ENCODE measurements at places on chromosomes 7 and 10.

GRCh38 chr7:154577141-154577873 lies 425.6 kb downstream of the PAXIP1 start:
- H3K36me3 ChIP-seq: no peaks in the 10 kb centered on the region
- H3K4me3 ChIP-seq: no peak overlapping the region
- H3K27ac ChIP-seq: no peak overlapping the region
- no peaks in the 10 kb centered on the region for H3K4me1 ChIP-seq

GRCh38 chr7:139131601-139132041 lies 22.1 kb upstream of the ZC3HAV1 start:
- H3K4me3 ChIP-seq: no peak overlapping the region
- peaks cover 49% of the 10 kb centered on the region for H3K27me3 ChIP-seq
- no peaks in the 10 kb centered on the region for H3K36me3 ChIP-seq
- no peak for DNase-seq

- no peaks in the 10 kb centered on the region for H3K27me3 ChIP-seq
- no peak overlapping the region for H3K4me3 ChIP-seq
- no peak overlapping the region for H3K27ac ChIP-seq
- no peak for DNase-seq
- H3K36me3 ChIP-seq: peaks cover 6% of the 10 kb centered on the region
- no peaks in the 10 kb centered on the region for H3K4me1 ChIP-seq
Measured at GRCh38 chr10:75029857-75030256, 81.6 kb upstream of the SAMD8 start.

DNA sequence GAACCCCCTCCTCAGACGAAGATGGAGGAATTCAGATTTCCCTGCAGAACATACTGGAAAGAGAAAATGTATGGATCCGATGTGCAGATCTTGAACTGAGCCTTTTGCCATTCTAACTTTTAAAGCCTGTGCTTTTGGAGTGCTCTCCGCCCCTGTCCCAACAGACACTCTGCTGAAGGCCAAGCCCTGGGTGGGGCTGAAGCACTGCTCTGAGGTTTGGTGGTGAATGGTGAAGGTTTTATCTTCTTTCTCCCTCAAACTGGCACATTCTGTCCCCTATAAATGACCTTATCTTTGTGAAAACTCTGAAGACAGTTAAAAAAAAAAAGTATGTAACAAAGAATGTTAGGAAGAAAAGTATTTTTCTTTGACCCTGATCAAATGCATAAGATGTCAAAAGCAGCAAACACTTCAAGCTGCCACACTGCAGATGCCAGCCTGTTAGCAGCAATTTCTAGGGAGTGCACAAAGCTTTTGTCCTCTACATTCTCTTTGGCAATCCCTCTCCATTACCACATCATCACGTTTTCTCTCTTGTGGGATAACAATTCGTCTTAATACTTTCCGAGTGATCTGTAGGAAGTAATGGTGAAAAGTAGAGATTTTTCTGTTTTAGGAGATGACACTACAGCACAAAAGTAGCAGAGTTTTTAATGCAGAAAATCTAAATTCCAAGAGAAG lies 137.3 kb upstream of the CCDC6 start:
- H3K36me3 ChIP-seq: no peaks in the 10 kb centered on the region
- H3K27ac ChIP-seq: no peak overlapping the region
- no peaks in the 10 kb centered on the region for H3K27me3 ChIP-seq

DNA sequence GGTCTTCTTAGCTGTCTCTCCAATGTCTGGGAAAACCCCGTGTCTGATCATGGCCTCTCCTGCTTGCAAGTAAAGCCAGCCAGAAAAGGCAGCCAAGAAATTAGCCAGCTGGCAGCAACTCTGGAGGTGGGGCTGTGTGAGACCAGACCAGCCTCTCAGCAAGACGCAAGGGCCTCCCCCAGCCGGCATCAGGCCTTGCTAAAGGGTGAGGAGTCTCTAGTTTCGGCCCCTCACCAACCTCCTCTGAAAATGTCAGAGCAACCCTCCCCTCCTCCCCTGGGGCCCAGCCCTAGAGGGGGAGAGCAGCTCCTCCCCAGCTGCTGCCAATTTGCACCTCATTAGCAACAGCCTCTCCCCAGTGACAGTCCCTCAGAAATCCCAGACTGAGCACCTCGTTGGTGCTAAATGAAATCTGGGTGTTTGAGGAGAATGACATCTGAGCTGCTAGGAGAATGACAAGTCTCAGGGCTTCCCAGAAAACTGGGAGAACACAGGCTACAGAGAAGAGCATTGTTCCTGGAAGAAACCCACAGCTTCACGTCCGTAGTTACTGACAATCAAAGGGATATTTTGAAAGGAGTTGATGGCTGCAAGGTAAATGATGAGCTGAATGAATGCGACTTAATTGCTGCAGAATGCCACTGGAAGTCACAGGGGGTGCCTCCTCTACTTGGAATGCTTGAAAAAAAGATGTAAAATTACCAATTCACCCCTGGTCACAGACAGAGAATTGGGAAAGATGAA lies 25.9 kb downstream of the DGKI start:
- no peak overlapping the region for H3K27ac ChIP-seq
- no peak for DNase-seq
- no peak overlapping the region for H3K4me3 ChIP-seq
- no peaks in the 10 kb centered on the region for H3K27me3 ChIP-seq

DNA sequence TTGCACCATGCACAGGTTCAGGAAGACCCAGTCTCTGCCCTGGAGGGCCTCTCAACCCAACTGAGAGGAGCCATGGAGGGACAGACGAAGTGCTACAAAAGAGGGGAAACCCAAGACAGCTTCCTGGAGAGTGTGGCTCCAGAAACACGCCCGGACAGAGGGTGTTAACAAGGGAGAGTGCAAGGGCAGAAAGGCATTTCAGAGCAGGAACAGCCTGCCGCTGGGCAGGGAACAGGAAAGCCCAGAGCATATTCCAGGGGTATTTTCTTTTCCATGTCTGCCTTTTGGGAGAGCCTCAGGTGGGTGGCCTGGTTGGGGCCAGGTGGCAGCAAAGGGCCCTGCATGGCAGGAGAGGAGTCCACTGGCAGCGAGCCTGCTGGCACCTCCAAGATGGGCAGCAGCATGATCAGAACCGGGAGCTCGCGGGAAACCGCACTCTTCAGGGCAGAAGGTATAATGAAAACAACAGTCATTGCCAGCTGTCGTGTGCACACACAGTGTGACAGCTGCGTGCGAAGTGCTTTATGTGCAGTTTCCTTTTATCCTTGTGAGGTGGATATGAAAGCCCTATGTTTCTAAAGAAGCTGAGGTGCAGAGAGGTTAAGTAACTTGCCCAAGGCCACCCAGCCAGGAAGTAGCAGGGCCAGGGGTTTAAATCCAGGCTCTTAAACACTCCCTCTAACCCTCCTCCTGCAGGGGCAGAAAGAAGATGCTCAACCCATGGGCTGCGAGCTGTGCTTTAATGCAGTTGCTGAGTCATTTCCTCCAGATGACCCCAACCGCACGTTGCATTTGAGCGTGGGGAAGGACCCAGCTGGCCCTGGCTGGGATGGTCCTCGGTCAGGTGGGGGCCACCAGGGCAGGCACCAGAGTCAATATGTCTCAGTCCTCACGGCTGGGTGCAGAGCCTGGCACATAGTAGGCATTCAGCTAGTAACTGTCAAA lies 128.6 kb downstream of the OAT start:
- no peaks in the 10 kb centered on the region for H3K27me3 ChIP-seq
- peak overlapping the region; percentile 18 for H3K4me3 ChIP-seq
- peak overlapping the region; percentile 84 for H3K27ac ChIP-seq

GRCh38 chr7:96836456-96836855 lies 126.8 kb upstream of the SEM1 start:
- no peaks in the 10 kb centered on the region for H3K4me1 ChIP-seq
- peak; percentile 43 for DNase-seq
- no peaks in the 10 kb centered on the region for H3K36me3 ChIP-seq

- H3K27ac ChIP-seq: no peak overlapping the region
- H3K27me3 ChIP-seq: no peaks in the 10 kb centered on the region
- H3K4me3 ChIP-seq: no peak overlapping the region
- H3K36me3 ChIP-seq: peaks cover 10% of the 10 kb centered on the region
- peaks cover 39% of the 10 kb centered on the region for H3K4me1 ChIP-seq
Measured at GRCh38 chr7:137978464-137979237, 23.2 kb downstream of the CREB3L2 start.

DNA sequence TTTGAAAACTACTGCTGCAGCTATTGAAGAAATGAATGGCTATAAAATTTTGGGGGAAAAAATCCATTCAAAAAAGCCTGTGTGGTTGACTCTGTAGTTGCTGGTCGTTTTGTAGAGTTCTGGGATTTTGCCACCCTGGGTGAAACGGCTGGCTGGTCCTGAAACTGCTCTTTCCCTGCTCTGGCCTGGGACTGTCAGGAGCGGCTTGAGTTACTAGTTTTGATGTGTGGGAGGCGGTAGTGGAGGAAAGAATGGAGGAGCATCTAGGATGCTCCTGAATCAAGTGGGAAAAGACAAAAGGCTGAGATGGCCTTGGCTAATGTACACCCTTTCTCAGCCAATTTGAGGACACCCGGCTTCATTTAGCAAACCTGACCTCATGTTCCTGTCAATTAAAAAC lies 72.5 kb downstream of the ZNF365 start:
- H3K36me3 ChIP-seq: no peaks in the 10 kb centered on the region
- no peaks in the 10 kb centered on the region for H3K27me3 ChIP-seq
- H3K4me3 ChIP-seq: no peak overlapping the region
- DNase-seq: no peak
- no peak overlapping the region for H3K27ac ChIP-seq
- no peaks in the 10 kb centered on the region for H3K4me1 ChIP-seq

- no peak overlapping the region for H3K27ac ChIP-seq
- no peak for DNase-seq
- no peak overlapping the region for H3K4me3 ChIP-seq
- no peaks in the 10 kb centered on the region for H3K36me3 ChIP-seq
- no peaks in the 10 kb centered on the region for H3K4me1 ChIP-seq
Measured at GRCh38 chr7:151119055-151119415, 32.8 kb downstream of the AGAP3 start.

DNA sequence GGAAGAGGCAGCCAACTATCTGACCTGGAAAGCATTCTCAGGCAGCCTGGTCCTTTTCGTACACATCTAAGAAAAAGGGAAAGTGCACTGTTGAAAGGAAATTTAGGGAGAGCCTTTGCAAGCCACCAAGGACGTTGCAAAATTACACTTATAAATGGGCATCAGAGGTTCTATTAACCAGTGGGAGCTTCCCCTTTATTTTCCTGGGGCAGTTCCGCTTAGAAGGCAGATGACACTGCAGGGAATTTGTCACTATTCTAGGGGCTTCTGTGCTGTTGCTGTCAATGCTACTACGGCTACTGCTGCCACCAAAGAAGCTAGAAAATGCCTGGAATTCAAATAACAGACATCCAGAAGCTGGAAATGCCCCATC lies 79.6 kb upstream of the AUTS2 start:
- H3K4me1 ChIP-seq: no peaks in the 10 kb centered on the region
- no peak for DNase-seq
- H3K27me3 ChIP-seq: no peaks in the 10 kb centered on the region
- H3K4me3 ChIP-seq: no peak overlapping the region

GRCh38 chr7:116772423-116772863 lies 89.9 kb upstream of the CAPZA2 start:
- no peaks in the 10 kb centered on the region for H3K27me3 ChIP-seq
- H3K4me1 ChIP-seq: no peaks in the 10 kb centered on the region
- no peak overlapping the region for H3K4me3 ChIP-seq
- no peaks in the 10 kb centered on the region for H3K36me3 ChIP-seq
